NCI-H524 treated with DMSO at 0.1 percent for 48 hours (cell line): ENCODE measurements at places on chromosomes 2 and 18.

GRCh38 chr2:61993422-61994024 lies 88.0 kb downstream of the COMMD1 start:
- DNase-seq: no peak

DNA sequence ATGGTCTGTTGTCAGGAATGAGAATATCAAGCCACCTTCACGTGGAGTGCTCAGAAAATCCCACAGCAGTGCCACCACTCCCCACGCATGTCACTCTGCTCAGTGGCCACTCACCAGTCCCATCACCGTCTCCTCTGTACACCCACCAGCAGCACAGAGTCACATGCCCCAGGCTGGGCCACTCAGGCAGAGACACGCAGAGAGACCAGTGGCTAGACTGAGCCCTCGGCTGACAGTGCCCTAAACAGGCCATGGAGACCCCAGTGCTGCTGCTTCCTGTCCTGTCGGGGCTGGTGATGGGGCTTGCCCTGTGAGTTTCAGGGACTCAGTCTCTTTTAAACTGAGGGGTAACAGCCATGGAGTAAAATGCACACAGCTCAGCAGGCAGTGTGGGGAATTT lies 25.9 kb downstream of the ODC1 start:
- DNase-seq: no peak

DNA sequence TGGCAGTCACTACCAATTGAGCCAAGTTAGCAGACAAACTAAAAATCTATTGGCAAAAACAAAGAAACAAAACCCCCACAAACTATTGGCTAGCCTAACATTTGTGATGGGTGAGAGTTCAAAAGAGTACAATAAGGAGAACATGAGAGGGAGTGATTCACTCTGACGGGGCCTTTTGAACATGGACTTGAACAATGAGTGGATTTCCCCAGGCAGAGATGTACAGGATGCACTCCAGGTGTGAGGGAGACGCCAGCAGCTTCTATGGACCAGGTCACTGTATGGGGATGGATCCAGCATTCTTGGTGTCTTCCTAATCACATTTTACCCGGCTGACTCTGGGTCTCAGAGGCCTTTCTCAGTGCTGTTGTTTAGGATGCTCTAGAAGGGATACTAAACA lies 167.5 kb upstream of the SMAD2 start:
- no peak for DNase-seq

DNA sequence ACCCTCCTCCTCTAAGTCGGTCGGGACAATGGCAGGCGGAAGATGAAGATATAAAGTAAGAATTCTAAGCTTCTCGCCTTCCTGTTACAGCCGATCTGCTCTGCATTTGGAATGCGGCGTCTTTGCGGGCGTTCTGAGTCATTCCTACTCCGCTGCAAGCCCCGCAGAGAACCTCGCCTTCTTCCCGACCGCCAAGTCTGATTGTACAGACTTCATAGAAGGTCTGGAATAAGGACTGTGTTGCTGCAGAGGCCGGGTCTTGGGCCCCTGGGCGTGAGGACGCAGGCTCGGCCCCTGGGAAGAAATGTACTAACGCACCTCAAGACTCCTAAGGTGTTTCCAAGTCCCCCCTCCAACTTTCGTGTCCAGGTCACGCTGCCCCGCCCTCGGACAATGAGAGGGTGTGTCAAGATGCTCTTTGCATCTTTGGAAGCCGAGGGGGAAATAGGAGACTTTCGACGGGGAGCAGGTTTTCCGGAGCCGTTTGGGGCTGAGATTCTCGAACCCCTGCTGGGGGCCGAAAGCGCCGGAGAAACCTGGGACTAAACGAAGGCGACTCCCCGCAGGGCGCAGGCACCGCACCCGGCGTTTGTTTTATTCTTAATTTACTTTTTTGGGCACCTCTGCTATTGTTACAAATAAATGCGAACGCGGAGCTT lies 12.7 kb upstream of the PAX3 start:
- DNase-seq: no peak

DNA sequence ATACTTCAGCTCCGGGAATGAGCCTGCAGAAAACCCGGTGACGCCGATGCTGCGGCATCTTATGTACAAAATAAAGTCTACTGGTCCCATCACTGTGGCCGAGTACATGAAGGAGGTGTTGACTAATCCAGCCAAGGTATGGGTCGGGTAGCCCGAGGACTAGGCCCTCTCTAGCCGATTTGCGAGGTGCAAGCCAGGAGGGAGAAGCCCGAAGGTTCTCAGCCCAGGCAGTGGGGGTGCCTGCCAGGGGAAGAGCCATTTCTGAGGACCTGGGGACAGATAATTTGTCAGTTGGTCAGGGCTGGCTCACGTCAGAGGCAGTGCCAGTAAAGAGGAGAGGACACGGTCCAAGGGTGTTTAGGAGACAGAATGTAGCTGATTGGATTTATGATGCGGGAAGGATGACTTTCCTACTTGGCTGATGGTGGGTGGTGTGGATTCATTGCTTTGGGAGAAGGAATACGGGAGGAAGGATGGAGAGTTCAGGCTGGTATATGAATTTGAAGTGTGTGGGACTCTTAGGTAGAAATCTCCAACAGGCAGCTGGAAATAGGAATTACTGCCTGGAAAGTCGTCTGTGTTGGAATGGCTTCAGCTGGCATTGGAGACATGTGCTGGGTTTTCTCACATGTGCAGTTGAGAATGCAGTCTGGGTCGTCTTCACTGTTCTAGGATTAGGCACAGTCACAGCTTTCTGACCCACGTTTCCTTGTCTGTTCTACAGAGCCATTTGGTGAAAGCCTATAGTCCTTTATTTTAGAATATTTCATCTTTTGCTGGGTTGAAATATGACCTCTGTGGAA lies 874 bp downstream of the NDUFAF7 start:
- no peak for DNase-seq

- DNase-seq: no peak
Measured at GRCh38 chr2:237405006-237405559, 8.9 kb downstream of the COL6A3 start.

GRCh38 chr2:30491225-30491624 lies 44.2 kb downstream of the LCLAT1 start:
- no peak for DNase-seq

GRCh38 chr18:24181806-24182205 lies 42.9 kb downstream of the CABYR start:
- no peak for DNase-seq

- no peak for DNase-seq
Measured at GRCh38 chr18:3790703-3791102, 340.7 kb downstream of the TGIF1 start.

GRCh38 chr2:36339607-36340218 lies 15.9 kb upstream of the CRIM1 start:
- DNase-seq: no peak

- no peak for DNase-seq
Measured at GRCh38 chr18:10190564-10190963, 263.9 kb upstream of the APCDD1 start.

DNA sequence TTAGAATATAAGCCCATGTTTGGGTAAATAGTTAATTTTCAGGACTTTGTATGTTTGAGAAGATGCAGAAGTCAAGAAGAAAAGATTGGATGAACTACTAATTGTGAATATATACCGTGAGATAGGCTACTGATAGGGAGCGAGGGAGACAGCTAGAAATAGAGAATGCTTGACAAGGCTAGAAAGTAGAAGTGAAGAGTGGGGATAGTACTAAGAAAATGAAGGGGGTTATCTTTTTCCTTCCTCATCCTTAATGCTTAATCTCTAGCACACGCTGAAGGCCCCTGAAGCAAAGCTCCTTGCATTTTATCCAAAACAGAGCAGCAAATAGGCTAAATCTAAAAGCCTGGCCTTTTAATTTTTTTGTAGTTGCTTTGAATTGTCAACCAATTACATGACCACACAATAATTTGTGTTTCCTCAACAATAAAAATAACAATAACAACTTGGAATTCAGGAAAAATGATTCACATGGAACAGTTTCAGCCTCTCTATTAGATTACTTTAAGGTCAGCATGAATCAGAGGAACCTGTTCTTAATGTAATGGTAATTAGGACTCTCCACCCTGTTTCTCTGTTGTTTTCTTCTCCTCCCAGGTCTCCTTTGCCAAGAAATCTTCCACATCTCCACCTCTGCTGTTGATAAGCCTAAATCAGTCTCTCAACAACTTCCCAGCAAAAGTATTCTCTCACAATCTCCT lies 1071.3 kb upstream of the ZEB2 start:
- DNase-seq: no peak

- DNase-seq: no peak
Measured at GRCh38 chr2:129191530-129191929, 787.9 kb upstream of the RAB6C start.

DNA sequence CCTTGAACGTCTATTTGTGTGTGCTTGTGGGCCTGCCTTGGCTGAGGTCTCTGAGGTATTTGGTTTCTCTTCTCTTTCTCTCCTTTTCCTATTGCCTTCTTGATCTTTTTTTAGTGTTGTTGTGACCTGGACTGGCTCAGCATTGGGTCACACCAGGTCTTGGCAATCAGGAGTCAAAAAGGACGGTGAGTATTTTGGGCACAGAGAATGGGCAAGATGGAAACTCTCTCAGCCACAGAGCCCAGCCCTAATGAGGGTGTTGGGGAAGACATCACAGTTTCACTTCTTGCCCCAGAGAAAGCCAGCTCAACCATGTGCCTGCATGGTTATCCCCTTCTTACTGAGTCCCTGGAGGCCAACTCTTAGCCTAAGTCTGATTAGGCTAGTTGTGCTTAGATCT lies 13.7 kb upstream of the INO80C start:
- no peak for DNase-seq

GRCh38 chr2:21757805-21758430 lies 634.1 kb downstream of the TDRD15 start:
- DNase-seq: no peak

- DNase-seq: no peak
Measured at GRCh38 chr2:161208527-161209139, 48.4 kb downstream of the TANK start.

DNA sequence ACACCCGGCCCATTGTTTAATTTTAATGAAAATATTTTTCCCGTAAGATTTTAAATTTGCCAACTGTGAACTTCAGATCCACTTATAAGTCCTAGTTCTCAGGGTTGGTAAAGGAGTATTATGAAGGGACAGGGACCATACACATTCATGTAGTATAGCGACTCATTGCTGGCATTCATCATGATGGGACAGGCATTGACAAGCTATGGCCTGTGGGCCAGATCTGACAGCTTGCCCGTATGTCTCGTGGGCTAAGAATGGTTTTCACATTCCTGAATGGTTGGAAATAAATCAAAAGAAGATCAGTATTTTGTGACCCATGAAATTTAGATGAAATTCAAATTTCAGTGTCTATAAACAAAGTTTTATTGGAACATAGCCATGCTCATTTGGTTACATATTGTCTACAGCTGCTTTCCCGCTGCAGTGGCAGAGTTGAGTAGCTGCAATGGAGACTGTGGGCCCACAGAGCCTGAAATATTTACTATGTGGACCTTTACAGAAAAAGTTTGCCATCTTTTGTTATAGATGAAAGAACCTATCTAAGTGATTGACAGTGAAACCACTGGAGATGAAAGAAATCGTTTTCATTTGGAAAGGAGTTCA lies 4.1 kb downstream of the RAPGEF4 start:
- no peak for DNase-seq

DNA sequence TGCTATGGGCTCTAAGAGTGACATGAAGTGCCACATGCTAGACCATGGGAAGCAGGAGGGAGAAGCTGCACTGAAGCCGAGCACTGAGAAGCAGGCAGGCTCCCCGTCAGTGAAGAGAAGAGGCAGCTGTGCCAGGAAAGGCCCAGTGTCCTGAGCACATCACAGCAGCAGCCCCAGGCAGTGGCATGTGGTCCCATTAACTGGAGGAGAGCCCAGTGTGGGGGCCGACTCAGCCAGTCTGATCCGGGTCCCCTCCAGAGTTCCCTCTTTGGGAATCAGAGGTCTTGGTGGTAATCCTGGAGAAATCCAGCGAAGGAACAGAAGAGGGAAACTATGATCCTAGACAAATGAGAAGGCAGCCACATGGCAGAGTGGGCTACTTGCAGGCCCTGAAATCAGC lies 96.7 kb upstream of the ACAA2 start:
- no peak for DNase-seq

DNA sequence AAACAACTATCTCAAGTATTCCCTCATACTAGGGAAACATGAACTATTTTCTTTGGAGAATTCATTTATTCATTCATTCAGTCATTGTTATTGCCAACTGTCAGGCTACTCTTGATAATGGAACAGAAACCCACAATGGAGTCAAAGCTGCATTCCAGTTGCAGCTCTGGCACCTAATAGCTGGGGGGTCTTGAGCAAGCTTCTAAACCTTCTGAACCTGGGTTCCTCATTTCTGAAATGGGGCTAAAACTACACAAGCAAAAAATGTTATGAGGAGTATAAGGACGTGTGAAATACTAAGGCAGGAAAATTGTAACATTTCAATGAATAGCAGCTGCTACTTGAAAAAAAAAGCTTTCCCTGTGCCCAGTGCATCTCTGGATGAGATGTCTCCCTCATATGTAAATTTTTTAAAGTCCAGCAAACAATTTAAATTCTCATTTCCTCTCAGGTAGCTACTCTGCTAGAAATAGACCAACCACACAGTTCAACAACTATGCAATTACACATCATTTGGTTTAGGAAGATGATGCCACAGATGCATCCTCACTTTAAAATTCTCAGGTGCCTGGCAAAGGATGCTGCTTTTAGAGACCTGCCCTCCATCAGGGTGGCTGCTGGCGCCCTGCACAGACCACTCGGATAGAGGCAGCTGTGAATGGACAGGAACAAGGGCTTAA lies 38.5 kb downstream of the SPRED2 start:
- DNase-seq: no peak

GRCh38 chr2:108412995-108413710 lies 35.4 kb downstream of the SULT1C4 start:
- DNase-seq: no peak

DNA sequence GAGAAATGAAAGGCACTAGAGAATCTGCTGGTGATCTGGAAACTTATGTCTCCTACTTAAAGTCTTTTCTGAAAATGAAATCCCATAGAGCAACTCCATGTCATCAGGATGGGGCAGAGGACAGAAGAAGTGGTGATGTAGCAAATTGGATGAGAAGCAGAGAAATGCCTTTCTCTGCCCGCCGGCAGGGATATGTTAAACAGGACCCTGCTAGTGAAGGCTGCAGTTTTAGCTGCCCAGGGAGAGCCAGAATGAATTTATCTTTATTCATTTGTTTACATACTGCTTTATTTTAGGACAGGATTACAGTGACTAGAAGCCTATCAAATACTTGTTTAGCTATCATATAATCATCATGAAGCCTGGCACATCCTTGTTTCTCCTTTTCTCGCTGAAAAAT lies 247.0 kb downstream of the DOK6 start:
- no peak for DNase-seq

DNA sequence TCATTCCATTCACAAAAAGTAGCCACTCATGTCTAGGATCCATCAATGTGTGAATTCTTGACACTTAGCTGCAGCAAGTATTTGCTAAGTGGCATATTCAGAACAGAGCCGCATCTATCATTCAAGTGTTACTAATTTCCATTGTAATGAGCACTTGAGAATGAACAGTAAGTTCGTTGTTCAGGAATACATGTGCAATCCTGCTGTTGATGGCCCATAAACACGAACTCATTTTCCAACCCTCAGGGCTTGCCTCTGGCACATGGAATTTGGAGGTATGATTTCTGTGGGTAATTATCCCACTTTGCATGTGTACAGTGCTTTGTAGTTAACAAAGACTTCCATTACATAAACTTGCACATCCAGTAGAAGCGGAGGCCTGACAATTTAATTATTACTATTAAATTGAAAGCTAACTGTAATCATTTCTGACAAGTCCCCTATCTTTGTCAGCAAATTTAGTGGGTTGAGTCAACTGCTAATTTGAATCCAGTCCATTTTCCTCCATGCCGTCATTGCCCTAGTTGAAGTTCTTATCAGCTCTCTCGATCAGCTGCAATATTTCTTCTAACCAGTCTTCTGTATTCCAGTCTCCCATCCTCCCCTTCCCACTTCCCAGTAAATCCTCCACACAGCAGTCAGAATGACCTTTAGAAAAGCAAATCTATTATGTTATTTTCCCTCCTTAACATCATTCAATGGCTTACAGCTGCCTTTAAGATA lies 116.0 kb upstream of the AQP4 start:
- no peak for DNase-seq
